ENCODE measurements at places on chromosomes 7 and 10. TPM values are rescaled to one million over a fixed set of nuclear protein-coding genes. Genes with fewer than 3 reads are reported as not detected.

VWA2 gene
- total RNA-seq = 0.14 TPM

DNA sequence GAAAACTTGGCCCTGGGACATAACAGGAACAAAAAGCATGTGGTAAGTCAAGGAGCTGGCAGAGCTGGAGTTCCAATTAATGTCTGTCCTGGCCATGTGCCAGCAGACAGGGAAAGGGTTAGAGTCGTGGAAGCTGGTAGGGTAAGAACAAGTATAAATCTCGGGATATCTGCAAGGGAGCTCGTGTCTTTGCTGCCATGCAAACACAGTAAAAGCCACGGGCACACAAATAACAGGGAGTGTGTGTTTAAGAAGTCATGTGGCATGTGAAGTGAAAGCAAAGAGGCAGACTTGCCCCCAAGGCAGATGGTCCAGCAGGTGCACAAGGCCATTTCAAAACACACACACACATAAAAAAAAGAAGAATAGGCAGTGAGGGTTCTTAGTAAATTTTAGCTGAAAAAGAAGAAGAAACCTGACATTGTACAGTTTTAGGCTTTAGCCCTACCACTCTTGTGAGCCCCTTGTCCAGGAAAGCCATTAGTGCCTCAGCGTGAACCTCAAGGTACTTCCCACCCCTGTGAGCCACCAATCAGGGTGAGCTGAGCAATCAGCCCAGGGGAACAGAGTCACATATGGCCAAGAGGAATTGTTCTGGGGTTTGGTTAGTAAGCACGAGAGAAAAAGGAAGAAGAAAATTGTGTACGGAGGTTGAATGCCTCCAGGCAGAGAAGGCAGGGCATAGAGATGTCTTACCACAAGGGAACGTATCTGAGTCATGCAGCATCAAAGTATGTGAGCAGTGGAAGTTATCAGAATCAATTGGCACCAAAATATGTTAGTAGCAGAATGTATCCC lies 32.8 kb upstream of the ARHGAP12 start:
- ATAC-seq = no peak

- ATAC-seq = peak; percentile 69
Observed at GRCh38 chr7:39430909-39431641, 135.1 kb upstream of the YAE1 start.

ZNF804B gene
- 0.67 TPM for total RNA-seq

SEPHS1 gene
- 91.1 TPM for total RNA-seq

EBLN1 gene
- total RNA-seq = 3.1 TPM

LIPF gene
- total RNA-seq = not detected

DNA sequence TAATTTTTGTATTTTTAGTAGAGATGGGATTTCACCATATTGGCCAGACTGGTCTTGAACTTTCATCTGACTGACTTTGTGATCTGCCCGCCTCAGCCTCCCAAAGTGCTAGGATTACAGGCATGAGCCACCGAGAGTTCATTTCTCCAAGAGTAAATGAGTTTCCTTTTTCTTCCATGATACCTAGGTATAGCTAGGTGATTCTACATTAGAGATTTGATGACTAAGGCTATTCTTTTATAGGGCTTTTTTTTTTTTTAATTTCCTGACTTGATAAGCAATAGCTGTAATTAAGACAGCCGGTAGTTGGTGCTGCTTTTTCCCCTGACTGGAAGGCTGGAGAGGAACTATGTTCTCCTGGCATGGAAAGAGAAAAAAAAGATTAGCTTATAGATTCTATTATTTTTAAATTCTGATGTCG lies 3.3 kb downstream of the PTPN12 start:
- ATAC-seq = no peak

DNA sequence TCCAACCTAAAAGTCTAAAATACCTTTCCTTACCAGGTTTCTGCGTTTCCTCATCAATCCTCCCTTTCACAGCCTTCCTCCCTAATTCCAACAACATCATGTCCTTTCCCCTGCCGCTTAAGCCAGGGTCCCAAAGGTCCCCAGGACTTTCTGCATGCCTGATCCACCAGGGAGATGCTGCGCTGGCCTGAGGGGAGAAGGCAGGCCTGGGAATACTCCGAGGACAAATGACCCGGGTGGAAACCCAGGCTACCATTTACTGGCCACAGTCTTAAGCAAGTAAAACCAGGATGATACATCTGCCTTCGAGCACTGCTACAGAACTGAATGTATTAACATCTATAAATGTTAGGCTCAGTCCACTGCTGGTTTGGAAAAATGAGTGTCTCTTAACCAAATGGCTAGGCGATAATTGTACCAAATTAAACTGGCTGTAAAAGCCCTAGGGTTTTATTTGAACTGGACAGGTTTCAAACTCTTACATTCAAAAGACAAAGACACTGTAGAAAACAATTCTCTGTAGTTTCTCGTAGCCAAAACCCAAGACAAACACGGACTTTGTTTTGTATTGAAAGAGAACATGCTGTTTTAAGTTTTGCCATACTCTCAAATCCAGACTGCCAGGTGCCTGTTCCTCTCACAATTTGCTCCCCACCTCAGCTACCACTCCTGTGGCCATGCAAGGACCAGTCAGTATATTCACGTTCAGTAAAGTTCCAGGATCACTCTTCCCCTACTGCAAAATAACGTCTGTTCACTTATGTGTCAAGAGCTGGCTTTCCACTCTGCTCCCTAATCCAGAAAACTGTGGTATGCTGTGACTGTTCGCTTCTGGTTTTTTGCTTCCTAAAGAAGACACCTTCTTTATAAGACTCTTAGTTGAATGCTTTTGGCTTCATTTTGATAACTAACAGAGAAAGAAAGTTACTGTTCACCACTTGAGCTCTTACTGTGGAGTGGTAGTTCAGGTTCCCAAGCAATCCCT lies 145.7 kb downstream of the RNF216 start:
- ATAC-seq = no peak

NPTX2 gene
- total RNA-seq = not detected

DNA sequence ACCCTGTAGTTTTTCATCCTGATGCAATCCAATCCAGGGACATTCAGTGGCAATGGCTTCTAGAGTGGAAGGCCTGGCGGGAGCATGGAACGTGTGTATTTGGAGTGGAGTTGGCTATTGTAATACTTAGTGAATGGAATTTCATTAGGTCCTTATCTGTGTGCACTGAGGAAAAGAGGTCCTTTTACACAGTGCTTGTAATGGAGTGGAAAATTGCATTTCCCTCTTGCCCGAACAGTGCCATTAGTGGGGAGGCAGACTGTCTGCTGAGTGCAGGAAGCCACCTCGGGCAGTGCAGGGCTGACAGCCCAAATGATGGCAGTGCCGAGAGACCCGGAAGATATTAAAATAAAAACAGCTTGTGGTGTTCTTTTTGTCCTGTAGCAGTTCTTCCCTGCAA lies 786.6 kb downstream of the LRMDA start:
- ATAC-seq = no peak

- no peak for ATAC-seq
Observed at GRCh38 chr10:8312079-8312478, 257.6 kb downstream of the GATA3 start.

GRCh38 chr7:132457658-132458057 lies 118.6 kb downstream of the PLXNA4 start:
- ATAC-seq = no peak

DNA sequence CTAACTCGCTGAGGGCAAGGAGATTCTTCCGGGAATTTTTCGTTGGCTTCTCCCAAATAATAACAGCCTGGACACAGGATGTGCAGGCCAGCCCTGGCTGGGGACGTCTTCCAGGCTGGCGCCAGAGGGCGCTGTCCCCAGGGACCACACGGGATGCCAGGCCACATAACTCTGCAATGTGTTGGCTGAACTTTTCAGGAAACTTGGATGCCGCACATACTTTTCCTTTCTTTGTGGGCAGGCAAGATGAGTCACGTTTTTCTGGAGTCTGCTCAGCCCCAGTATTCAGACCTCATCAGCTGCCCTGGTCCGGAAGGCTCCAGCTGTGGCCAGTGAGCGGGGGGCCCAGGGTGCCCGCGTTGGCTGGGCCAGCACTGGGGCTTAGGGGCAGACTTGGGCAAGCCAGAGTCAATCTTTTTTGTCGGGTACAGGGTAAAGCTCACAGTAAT lies 122.7 kb downstream of the PRKAG2 start:
- ATAC-seq = peak; percentile 92

GRCh38 chr10:12479437-12479844 lies 130.1 kb downstream of the CAMK1D start:
- no peak for ATAC-seq

- ATAC-seq = no peak
Observed at GRCh38 chr7:54697659-54698186, 61.3 kb downstream of the SEC61G start.

GRM8 gene
- 4.8 TPM for total RNA-seq
